ENCODE measurements at places on chromosomes 16 and 17. TPM values are rescaled to one million over a fixed set of nuclear protein-coding genes. Genes with fewer than 3 reads are reported as not detected.

- DNase-seq, result no peak
Observed at GRCh38 chr16:72689851-72690250, 358.1 kb downstream of the ZFHX3 start.

DNA sequence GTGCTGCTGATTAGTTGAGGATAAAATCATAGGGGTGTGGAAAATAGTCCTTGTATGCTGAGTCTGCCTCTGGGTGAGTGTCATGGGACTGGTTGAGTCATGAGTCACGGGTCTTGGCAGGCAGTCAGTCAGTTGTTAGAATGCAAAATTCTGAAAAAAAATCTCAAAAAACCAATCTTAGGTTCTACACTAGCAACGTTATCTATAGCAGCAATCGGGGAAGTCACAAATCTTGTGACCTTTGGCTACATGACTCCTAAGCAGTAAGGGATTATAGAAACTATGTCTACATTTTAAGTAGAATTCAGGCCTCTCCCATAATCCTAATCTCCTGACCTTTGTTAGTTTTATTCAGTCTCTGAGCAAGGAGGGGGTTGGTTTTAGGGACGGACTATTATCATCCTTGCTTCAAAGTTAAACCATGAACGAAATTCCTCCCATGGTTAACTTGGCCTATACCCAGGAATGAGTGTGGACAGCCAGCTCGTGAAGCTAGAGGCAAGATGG lies 18.0 kb upstream of the PMFBP1 start:
- DNase-seq, result no peak

GRCh38 chr16:23485257-23485614 lies 25.1 kb downstream of the GGA2 start:
- DNase-seq, result no peak

GRCh38 chr16:89052890-89053724 lies 40.5 kb upstream of the ACSF3 start:
- peak; percentile 55 for DNase-seq

DNA sequence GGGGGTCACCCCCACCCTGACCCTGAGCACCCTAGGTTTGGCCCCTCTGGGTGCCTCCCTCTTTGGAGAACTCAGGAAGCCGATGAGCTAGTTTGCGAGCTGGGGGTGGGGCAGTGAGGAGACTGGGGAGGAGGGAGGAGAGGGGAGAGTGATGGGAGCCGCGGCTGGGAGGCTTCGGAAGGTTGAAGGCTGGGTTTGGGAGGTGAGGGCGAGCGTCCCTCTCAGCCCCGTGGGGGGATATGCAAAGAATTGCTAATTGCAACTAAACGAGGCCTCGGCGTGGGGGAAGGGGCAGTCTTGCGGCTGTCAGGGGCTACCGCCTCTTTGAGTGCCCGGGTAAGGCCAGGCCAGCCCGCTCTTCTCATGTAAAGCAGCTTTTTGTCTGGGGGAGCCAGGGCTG lies 17.6 kb upstream of the FZD2 start:
- DNase-seq, result no peak

DNA sequence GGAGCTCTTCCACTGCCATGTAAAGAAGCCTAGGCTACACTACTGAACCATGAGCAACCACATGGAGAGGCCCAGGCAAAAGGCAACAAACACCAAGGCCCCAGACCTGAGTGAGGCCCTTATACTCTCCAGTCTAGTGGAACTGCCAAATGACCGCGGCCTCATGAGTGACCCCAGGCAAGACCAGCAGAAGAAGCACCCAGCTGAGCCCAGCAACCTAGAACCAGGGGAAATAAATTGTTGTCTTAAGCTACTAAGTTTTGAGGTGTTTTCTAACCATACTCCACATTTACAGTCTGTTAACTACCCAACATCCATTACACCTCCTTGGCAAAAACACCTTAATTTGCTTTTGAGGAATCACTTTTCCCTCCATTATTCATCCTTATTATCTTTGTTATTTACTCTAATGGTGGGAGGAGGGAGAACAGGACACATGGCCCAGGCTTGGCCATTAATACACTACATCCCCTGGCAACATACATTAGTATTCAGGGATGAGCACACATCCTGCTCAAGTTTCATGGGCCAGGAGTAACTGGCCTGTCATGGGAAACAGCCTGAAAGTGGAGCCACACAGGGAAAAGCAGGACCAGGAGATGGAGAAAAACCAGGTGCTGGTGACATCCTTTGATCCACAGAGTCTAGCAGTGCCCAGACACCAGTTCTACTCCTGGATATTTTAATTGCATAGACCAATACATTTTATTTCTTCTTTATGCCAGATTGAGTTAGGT lies 26.2 kb downstream of the SLC39A11 start:
- DNase-seq, result no peak

DNA sequence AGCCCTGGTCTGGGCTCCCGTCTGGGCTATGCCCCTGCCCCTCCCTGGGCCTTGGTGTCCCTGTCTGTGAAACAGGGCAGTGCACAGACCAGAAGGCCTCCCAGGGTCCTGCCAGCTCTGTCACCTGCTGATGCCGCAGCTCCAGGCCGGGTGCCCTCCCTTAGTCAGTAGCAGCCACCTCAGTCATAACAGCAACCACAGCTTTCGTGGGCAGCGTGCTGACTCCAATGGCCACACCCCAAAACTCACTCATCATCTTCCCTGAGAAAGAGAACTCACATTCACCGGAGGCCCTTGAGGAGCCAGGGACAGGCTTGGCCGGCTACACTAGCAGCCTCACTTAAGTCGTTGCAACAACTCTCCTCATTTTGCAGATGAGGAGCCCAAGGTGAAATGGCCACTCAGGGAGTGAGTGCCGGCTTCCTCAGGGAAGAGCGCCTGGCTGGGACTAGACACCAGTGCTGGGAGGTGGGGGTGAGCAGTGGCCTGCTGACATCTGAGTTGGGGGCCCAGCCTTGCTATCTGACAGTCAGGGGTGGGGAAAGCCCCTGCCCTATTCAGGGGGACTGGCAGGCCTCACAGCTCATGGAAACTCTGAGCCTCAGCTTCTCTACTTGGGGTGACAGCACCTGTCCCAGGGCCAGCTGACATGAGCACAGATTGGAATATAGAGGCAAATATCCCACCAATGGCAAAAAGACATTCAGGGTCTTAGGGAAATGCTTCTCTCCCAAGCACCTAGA lies 22.6 kb downstream of the SLC5A10 start:
- DNase-seq, result no peak

Gene PYDC1
- total RNA-seq, result not detected

Gene PLXDC1
- total RNA-seq, result under 0.01 TPM

Data from hematopoietic multipotent progenitor cell (in vitro differentiated cells).